ENCODE measurements at places on chromosomes 11 and 22. TPM values are rescaled to one million over a fixed set of nuclear protein-coding genes. Genes with fewer than 3 reads are reported as not detected.

Gene PIWIL4
- total RNA-seq = 1.0 TPM

Gene CREB3L1
- 20.7 TPM for total RNA-seq

Gene TRIM51
- total RNA-seq = not detected

Gene BLID
- 0.68 TPM for total RNA-seq

Gene MYO7A
- total RNA-seq = 7.5 TPM

Gene CCDC73
- total RNA-seq = not detected

Gene PLCB3
- 13.6 TPM for total RNA-seq

Gene CRYAB
- 4,044 TPM for total RNA-seq

Measured in left cardiac atrium (tissue), 4 donors.